NCI-H446 (cell line): ENCODE measurements at places on chromosomes 4 and X.
A peak's percentile ranks its signal among the peaks of the same experiment; 100 is the strongest.

GRCh38 chr4:84032372-84032771, 466.7 kb downstream of the NKX6-1 start:
- peak; percentile 66 for DNase-seq

DNA sequence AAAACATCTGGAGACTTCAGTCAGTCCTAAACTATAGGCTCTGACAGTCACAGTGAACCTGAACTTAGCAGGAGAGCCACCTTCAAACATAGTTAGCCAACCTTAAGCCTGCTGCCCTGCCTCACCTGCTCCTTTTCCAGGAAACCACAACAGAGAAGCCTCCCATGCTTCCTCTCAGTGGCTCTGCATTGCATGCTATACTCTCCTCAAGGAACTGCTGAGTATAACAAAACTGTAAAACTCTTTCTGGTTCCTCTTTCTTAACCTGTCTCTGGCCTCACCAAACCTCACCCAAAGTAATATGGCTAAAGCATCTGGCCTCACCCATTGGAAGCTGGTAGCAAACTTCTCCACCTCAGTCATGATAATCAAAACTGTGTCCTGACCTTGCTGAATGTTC, 122.1 kb downstream of the ANKRD50 start:
- DNase-seq = no peak

DNA sequence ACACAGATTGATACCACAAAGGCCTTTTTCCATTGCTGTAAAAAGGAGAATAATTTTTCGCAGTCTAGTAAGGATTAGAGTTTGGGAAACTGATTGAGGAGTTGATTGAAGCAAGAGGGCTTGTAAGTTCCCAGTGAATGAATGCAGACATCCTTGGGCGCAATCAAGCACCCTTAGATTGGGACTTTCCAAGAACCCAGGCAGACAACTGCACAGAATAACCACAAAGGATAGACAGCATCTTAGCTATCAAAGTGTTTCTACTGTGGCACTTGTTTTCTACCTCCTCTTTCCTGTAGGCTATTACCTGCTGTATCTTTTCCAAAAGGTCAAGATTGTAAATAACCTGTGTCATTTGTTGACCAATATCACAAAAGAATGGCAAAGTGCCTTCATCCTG, 2.6 kb downstream of the COX18 start:
- DNase-seq = no peak

GRCh38 chr4:119100655-119101054, 35.0 kb upstream of the MYOZ2 start:
- no peak for DNase-seq

GRCh38 chrX:107713543-107714205, 61.9 kb downstream of the TSC22D3 start:
- peak; percentile 27 for DNase-seq

DNA sequence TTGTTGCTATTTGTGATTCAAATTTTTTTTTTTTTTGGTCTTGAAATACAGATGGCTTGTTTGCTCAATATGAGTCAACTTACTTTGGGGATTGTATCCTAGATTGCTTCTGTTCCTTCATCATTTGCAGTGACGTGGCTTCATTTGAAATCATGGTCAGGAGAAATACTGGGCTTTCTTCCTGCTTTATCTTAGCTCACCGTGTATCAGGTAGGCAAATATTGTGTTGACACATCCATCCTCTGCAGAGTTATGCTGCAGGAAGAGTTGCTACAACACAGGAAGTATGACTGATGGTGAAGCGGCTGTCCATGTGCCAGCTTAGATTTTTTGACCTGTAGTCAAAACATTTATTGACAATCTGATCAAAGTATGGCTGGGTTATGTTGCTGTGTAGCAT, 232.2 kb downstream of the C4orf33 start:
- DNase-seq = no peak

DNA sequence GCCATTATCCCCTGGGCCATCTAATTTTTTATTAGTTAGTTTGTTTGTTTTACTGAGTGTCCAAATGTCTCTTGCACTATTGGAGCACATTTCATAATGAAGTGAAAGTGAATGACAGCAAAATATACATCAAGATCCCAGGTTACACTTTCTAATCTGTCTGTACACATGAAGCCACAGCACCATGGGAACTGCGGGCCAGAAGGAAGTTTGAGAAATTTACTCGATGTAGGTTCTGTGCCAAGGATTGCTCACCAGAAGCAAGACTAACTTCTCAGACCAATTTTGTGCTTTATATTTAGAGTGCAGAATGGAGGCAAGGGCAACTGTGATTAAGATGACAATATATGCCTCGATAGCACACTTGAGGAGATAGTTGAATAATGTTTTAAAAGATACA, 258.0 kb downstream of the COL25A1 start:
- DNase-seq = no peak

GRCh38 chr4:182549356-182549755, 306.2 kb downstream of the TENM3 start:
- DNase-seq = no peak

GRCh38 chrX:11273544-11273943, 19.7 kb upstream of the AMELX start:
- DNase-seq = no peak

DNA sequence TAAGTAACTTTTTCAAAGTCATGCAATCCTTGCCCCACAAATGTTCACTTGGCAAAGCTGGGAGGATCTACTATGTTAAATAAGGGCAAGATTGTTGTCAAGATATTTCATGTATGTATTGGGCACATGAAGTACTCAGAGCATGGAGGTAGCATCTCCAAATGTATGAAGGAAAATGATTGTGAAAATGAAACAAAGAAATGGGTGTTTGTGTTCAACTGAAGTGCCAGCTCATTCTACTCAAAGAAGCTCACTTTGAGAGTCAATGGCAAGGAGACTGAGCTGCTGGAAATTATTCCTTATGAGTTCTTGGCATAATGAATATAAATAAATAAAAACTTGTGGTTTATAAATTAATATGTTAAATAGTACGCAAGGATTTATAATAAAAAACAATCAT, 124.5 kb upstream of the ARSJ start:
- DNase-seq = no peak

- no peak for DNase-seq
These were observed 37.8 kb downstream of the RNF175 start for GRCh38 chr4:153722036-153722435.

DNA sequence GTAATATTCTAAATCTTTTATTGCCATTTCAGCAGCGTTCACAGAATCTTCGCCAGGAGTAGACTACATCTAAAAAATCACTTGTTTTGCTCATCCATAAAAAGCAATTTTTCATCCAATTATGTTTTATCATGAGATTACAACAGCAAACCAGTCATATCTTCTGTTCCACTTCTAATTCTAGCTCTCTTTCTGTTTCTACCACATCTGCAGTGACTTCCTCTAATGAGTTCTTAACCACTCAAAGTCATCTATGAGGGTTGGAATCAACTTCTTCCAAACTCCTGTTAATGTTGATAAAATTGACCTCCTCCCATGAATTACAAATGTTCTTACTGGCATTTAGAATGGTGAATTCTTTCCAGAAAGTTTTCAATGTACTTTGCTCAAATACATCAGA, 174.4 kb upstream of the BRWD3 start:
- no peak for DNase-seq

DNA sequence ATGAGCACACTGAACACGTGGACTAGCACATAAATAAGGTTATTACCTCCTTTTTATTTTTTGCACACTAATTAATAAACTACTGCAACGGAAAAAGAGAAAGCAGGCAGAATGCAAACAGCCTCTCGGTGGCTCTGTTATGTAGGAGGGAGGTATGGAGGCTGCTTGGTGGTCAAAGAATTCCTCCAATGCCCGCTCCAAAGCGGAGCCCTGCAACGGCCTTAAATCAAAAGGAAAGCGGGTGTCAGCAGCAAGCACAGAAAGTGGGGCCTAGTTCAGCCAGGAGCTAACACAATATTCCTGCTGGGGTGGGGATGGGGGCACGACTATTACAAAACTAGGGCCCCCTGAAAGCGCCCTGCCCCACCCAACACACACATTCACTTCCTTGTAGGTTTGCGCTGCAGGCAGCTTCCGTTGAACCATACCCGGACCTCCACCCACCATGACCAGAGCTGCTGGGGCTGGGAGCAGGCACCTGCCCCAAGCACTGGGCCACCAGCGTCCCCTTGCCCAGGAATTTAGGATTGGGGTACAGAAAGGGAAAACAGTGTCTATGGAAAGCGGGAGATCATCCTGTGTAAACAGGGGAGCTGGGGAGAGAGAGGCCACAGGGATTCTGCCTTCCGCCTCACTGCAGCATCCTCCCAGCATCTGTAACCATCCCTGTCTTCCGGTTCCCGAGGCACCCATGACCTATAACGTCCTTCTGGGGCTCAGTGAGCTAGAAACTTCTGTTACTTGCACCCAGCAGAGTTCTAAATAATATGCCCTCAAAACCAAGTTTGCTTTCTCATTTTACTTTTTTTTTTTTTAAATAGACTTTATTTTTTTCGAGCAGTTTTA, 57.1 kb upstream of the DDX3X start:
- no peak for DNase-seq

GRCh38 chrX:925652-926061, 286.8 kb downstream of the CRLF2 start:
- no peak for DNase-seq

GRCh38 chr4:135508006-135508714, 1306.6 kb upstream of the PABPC4L start:
- DNase-seq = no peak

DNA sequence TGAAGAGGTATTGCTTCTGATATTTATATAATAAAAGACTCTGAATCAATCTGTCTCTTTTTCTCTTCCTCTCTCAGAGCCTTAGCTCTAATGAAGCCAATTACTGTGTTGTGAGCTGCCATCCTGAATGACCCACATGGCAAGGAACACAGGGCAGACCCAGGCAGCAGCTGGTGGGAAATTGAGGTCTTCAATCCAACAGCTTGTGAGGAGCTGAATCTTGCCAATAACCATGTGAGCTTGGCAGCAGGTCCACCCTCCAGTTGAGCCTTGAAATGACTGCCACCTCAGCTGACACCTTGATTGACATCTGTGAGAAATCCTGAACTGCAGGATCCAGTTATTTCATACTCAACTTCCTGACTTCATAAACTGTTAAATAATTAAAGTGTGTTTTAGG, 149.4 kb downstream of the NDST4 start:
- peak; percentile 84 for DNase-seq

DNA sequence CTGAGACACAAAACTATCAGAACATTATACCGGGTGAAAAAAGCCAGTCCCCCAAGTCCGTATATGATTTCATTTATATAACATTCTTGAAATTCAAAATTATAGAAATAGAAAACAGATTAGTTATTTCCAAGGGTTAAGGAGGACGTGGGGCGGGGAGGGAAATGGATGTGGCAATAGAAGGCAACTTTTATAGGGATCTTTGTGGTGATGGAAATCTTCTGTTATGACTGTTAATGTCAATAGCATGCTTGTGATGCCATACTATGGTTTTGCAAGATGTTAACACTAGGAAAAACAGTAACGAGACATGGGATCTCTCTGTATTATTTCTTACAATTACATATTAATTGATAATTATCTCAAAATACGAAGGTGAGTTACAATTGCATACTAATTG, 96.4 kb downstream of the LNX1 start:
- DNase-seq = no peak

DNA sequence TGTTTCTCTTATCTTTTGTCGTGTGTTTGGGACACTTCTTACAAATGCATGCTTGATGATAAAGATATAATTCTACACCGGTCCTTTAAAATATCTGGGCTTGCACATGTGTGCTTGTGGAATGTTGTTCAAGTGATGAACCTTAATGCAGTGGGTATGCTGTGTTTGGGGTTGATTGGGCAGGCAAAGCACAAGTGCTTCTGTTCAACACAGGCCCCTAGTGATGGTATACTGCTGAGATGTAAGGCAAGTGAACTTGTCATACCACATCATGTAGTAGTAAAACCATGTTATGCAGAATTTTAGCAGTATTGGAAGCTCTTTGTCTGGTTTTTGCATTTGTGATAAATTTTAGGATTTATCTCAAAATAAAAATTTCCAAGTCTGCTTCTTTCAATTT, 23.9 kb downstream of the TBC1D19 start:
- no peak for DNase-seq

DNA sequence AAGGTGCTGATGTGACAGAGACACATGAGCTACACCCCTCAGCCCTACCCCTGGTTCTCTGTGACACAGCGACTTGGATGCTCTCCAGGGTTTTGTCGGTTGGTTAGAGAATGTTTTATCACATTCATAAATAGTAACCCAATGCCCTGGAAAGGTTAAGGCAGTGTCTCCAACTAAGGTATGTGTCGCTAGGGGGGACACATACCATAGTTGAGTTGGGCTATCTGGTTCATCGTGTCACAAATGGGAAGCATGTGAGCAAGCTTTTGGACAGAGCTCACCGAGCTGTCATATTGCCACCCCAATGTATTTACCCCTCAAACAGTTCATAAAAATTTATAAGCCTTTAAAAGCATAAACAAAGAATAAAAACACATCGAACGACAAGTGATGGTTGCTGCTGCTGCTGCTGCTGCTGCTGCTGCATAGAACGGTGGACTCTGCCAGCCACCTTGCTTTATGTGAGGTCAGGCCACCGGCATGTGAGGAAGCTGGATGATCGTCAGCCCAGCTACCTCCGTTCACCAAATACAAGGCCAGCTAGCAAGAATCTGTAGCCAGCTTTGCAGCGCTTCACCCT, 55.9 kb downstream of the STOX2 start:
- DNase-seq = no peak

GRCh38 chr4:158193171-158193749, 17.0 kb upstream of the TMEM144 start:
- DNase-seq = peak; percentile 3

DNA sequence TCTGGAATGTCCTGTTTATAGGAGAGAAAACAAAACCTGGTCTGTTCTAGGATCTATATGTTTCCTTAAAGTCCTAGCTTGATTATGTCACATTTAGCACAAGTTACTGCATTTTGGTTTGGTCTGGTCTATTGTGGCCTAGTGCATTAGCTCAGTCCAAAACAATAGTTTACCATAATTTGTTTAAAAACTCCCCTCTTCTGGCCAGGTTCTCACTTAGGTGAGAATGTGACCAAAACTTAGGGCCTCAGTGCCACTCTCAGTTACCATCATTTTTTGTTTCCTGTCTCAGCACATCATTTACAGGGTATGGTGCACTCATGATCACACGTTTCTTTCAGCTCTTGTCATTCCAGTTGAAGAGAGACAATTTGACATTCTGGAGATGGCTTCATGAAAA, 378.5 kb downstream of the KLHL4 start:
- no peak for DNase-seq

GRCh38 chr4:184668511-184669114, 19.1 kb downstream of the PRIMPOL start:
- no peak for DNase-seq

DNA sequence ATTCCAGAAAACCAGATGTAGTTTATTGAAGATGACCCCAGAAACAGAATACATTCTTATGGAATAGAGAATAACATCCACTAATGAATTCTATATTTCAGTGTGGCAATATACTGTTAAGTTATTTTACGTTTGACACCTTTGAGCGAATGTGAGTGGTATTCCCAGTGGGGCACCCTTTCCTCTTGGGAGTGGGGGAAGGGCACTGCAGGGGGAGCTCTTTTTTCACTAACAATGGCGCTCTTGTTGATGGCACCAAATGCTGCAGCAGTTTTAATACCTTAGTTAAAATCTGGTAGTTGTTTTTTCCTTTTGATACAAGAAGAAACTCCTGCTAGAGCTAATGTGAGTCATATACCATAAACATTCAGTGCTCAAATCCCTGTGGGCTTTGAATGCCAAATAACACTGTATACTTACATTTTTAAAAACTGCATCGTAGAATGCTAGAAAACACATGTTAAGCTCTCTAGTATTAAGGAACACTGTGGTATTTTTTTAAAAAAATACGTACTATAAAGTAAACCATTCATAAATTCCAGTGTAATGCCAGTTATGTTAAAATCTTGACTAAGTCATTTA, 178.5 kb downstream of the DCHS2 start:
- DNase-seq = no peak
